ENCODE measurements at places on chromosomes 2 and 18. TPM values are rescaled to one million over a fixed set of nuclear protein-coding genes. Genes with fewer than 3 reads are reported as not detected.

GRCh38 chr2:4445821-4446220 lies 742.4 kb downstream of the DCDC2C start:
- no peak overlapping the region for H3K27ac ChIP-seq
- H3K36me3 ChIP-seq = no peaks in the 10 kb centered on the region
- H3K4me1 ChIP-seq = no peaks in the 10 kb centered on the region
- no peak for DNase-seq
- H3K4me3 ChIP-seq = no peak overlapping the region

GRCh38 chr18:27253571-27253970 lies 68.5 kb upstream of the CHST9 start:
- H3K4me3 ChIP-seq = no peak overlapping the region
- H3K27me3 ChIP-seq = no peaks in the 10 kb centered on the region
- no peak overlapping the region for H3K27ac ChIP-seq
- DNase-seq = no peak
- no peaks in the 10 kb centered on the region for H3K36me3 ChIP-seq

DNA sequence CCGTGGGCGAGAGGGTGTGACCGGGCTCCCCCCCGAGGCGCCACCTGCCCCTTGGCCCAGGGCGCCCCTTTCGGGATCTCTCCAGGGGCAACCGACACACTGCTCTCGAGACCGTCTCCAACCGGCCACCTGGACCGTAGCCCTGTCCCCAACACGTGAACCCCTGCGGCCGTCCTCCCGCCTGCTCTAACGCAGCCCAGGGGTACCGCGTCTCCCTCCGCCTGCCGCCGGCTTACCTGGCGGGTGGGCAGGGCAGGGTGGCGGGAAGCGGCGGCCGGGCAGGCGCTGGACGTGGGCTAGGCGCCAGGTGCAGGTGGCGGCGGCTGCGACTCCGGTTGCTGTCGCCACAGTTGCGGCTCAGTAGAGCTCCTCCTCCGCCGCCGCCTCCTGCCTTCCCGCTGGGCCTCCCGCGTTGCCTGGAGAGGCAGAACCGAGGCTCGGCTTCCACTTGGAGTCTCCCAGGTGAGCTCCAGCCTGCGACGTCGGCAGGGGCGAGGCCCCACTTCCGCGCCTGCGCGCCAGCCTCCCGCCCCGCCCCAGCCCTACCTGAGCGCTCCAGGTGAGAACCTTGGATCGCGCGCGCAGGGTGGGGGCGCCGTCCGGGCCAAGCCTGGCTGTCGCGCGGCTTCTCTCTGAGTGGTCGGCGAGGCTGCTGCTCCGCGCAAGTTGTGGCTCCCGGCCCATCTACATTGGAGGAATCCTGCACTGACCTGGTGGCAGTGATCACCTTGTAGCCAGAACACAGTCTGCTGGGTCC lies at the start of gene GALNT3:
TSS of gene GALNT3 (minus strand) at position 469 of the 757 bp plus-strand sequence. CDS start 23,547 bp downstream, outside the sequence.
- H3K27me3 ChIP-seq = peaks cover 15% of the 10 kb centered on the region
- peak within 1 kb of the TSS; percentile 92 for H3K27ac ChIP-seq
- H3K36me3 ChIP-seq = no peaks in the 10 kb centered on the region
- H3K4me3 ChIP-seq = peak within 1 kb of the TSS; percentile 73
- peak; percentile 93 for DNase-seq

DNA sequence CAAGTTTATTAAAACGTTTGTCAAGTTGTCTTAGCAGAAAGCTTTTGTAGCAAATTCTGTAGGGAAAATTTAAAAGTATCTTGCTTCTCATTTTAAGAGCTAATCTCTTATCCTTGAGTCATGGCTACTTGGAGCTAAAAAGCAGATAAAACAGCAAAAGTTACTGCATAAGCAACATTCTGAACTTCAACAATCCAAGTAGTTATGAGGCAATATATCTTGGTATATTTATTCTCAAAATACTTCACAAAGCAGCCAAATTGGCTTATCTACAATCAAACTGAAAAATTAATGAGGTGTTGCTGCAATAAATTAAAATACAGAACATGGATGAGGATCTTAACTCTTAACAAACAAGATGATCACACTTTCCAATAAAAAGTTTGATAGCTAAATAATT lies 306.5 kb downstream of the PIEZO2 start:
- H3K27me3 ChIP-seq = no peaks in the 10 kb centered on the region
- no peak overlapping the region for H3K27ac ChIP-seq
- no peak overlapping the region for H3K4me3 ChIP-seq
- H3K4me1 ChIP-seq = no peaks in the 10 kb centered on the region
- H3K36me3 ChIP-seq = no peaks in the 10 kb centered on the region

GRCh38 chr2:63699549-63699839 lies 110.7 kb downstream of the MDH1 start:
- DNase-seq = no peak
- H3K27me3 ChIP-seq = no peaks in the 10 kb centered on the region
- no peak overlapping the region for H3K4me3 ChIP-seq
- no peaks in the 10 kb centered on the region for H3K4me1 ChIP-seq
- no peak overlapping the region for H3K27ac ChIP-seq

GRCh38 chr2:208183526-208183925 lies 6.3 kb downstream of the C2orf80 start:
- H3K4me1 ChIP-seq = no peaks in the 10 kb centered on the region
- no peak overlapping the region for H3K27ac ChIP-seq
- no peaks in the 10 kb centered on the region for H3K36me3 ChIP-seq
- no peak overlapping the region for H3K4me3 ChIP-seq
- peaks cover 4% of the 10 kb centered on the region for H3K27me3 ChIP-seq
- DNase-seq = peak; percentile 81

DNA sequence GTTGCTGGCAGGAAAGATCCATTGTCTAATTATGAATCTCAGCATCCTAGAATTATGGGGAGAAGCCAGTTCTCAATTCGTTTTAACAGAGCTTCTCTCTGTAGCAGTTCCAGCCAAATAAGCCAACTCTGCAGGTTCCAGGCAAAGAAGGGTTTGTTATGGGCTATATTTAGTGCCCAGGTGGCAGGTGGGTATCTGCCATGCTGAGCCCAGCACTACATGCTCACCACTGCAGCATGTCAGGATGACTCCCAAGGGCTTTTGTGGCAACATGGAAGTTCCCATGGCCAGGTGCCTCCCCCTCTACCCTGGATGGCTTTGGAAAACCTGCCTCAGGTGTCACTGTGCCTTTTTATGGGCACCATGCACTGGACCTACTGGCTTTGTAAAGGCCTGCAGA lies 137.7 kb upstream of the MSH6 start:
- H3K4me3 ChIP-seq = no peak overlapping the region
- DNase-seq = no peak
- H3K4me1 ChIP-seq = no peaks in the 10 kb centered on the region
- H3K27ac ChIP-seq = no peak overlapping the region
- no peaks in the 10 kb centered on the region for H3K36me3 ChIP-seq

GRCh38 chr2:122764014-122764413 lies 1008.6 kb downstream of the TSN start:
- DNase-seq = no peak
- H3K4me1 ChIP-seq = no peaks in the 10 kb centered on the region
- H3K4me3 ChIP-seq = no peak overlapping the region
- H3K27ac ChIP-seq = no peak overlapping the region

MXD1 gene
- total RNA-seq = 51.4 TPM

LHCGR gene
- not detected for total RNA-seq
